ENCODE measurements at places on chromosomes 12 and 14.

GRCh38 chr12:9751204-9752144 lies 9.2 kb downstream of the CD69 start:
- no peak for DNase-seq

GRCh38 chr12:112322441-112322840 lies 59.8 kb downstream of the HECTD4 start:
- DNase-seq, result no peak

DNA sequence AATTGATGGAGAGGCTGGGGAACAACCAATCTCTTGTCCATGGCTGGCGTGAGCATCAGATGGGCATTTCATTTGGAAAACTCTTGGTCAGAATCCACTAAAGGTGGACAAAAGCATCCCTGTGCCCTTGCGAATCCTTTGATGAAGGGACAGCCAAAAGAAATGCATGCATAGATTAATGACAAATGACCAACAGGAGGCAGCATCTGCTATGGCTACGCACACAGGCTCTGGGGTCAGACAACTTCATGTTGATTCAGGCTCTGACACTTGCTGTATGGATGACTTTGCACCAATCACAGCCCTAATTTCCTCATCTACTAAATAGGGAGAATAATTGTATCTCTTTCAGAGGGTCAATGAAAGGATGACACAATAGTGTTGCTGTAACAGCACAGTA lies 117.5 kb downstream of the ASCL4 start:
- DNase-seq, result peak; percentile 32

DNA sequence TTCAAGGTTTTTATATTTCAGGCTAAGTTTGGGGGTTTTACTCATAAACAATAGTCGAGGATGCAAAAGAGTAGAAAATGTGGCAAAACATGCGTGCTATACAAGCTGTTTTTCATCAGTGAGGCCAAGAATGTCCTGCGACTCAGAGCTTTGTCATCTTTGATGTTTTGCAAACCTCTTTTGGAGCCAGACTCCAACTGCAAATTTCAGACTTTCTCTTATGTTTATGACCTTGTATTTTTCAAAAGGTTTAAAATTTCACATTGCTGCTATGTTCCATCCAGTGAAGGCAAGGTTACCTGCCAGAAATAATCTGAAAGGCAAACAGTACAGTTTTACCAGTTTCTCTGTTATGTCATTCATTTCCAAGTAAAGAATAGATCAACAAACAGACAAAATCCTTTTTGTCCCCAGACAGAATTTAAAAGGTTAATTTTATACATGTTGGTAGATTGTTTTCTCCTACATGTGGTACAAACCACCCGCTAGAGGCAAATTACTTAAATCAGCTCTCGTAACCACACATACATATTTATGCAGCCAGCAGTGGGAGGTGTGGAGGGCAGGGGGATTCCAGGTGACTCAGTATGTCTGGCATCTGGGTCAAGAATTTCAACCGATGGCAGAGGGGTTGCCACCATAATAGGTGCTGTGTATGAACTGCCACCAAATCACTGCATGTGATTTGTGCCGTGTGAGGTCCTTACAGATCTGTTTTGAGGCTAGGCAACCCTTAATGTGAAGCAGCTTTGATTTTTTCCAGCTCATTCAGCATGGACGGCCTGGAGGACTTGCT lies 119.8 kb upstream of the CPM start:
- no peak for DNase-seq

- DNase-seq, result no peak
Observed at GRCh38 chr12:12121061-12121460, 50.3 kb downstream of the BCL2L14 start.

DNA sequence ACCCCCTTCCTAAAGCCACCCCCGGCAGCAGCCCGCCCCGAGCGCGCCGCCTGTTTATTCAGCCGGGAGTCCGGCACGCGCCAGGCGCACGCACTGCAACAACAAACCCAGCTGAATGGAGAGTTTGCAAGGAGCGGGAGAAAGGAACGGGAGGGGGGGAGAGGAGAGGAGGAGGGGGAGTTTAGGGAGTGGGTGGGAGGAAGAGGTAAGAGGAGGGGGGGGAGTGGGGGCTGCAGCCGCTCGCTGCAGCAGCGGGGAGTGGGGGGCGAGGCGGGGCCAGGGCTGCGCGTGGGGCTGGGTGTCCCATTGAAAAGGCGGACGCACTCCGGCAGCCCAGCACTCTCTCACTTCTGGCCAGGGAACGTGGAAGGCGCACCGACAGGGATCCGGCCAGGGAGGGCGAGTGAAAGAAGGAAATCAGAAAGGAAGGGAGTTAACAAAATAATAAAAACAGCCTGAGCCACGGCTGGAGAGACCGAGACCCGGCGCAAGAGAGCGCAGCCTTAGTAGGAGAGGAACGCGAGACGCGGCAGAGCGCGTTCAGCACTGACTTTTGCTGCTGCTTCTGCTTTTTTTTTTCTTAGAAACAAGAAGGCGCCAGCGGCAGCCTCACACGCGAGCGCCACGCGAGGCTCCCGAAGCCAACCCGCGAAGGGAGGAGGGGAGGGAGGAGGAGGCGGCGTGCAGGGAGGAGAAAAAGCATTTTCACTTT lies at the start of gene ASCL1:
Gene ASCL1, plus strand, starts transcription at position 336 of the 712 bp plus-strand sequence. CDS start 571 bp downstream, outside the sequence.
- DNase-seq, result no peak

GRCh38 chr14:59101476-59101875 lies 87.0 kb upstream of the DAAM1 start:
- no peak for DNase-seq

- no peak for DNase-seq
Observed at GRCh38 chr14:33796356-33796755, 154.5 kb downstream of the EGLN3 start.

DNA sequence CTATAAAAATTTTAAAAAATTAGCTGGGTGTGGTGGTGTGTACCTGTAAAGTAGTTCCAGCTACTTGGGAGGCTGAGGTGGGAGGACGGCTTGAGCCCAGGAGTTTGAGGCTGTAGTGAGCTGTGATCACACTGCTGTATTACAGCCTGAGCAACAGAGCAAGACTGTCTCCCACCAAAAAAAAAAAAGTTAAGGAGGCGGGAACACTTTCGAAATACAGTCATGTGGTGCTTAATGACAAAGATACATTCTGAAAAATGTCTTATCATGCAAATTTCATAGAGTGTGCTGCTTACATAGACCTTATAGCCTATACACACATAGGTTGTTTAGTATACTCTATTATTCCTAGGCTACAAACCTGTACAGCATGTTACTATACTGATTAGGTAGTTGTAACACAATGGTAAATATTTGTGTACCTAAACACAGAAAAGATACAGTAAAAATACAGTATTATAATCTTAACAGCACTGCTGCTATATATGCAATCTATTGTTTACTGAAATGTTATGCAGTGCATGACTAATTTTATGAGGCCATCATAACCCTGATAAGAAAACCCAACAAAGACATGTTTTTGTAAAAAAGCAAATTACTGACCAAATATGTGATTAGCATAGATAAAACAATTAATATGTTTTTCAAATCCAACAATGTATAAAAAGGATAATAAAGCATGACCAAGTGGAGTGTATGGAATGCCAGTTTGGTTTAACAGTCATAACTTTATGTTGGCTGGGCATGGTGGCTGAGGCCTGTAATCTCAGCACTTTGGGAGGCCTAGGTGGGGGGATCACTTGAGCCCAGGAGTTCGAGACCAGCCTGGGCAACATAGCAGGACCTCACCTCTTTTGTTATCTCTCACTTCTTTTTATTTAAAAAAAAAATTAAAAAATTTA lies 11.4 kb downstream of the EIF2S1 start:
- DNase-seq, result no peak

GRCh38 chr14:71933001-71933587 lies 865 bp downstream of the RGS6 start:
- peak; percentile 16 for DNase-seq

DNA sequence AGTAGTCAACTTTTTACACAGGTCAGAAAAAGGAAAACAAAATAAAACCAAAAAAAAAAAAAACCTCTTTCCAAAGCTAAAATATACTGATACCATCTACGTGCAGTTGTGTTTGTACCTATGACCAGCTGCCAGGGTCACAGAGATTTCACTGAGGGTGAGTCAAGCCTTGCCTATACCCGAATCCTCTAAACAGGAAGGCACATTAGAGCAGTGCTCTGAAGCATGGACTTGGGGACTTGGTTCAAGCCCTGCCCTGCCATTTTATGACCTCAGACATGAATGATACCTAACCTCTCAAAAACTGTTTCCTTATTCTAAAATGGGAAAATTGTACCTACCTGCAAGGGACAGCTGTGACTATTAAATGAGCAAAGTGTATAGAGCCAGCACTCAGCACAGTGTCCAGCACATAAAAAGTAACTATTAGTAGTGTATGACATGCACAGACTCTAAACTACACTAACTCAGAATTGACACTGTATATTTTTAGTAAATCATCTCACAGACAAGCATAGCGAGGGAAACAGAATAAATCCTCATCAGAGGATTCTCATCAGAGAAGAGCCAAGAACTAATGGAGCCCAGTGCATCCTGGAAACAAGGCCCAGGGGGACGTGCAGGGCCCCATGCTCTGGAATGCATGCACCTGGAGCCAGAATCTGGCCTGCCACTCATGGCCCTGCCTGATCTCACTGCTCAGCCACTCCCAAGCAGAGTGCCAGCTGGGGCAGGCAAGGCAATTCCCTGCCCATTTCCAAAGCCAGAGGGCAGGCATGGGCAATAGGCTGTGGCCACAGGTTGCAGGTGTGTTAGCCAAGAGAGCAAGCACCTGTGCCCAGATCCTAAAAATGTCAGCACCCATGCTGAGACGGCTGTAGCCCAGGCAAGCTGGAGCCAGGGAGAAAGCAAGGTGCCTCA lies 57.0 kb downstream of the NT5DC3 start:
- DNase-seq, result no peak

GRCh38 chr12:64029013-64029857 lies 184.7 kb downstream of the SRGAP1 start:
- no peak for DNase-seq

DNA sequence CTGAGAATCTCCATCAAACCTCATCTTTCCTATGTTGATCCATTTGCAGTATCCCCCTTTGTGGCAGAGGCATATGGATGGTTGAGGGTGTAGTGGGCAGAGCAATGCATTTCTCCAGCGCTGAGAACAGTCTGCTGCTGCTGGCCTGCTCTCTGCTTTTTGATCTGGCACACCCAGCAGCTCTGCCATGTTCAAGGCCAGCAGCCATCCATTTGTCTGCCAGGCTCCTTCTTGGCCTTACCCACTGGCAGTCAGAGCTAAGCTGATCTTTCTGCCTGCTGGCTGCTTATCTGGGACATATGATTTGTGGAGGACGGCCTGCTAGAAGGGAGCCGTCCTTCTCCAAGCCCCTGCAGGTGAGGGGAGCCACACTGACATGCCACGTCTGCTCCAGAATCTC lies 17.0 kb downstream of the NPC2 start:
- DNase-seq, result no peak

GRCh38 chr12:117060246-117060928 lies 38.8 kb downstream of the TESC start:
- no peak for DNase-seq

DNA sequence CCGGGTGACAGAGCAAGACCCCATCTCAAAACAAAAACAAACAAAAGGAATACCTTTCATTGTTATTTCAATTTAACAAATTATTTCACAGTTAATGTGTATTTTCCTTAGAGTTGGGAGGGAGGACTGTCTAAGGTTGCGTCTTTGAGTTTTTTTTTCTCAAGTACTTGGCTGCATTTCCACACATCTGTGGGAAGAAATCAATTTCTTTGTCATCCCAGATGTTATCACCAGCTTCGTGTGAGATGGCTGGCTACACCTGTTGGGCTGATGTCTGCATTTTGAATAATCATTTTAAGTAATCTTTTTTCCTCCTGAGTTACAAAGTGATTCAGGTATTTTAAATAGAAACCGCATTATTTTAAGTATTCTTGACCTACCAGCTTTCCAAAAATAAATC lies 59.4 kb downstream of the EML1 start:
- no peak for DNase-seq

- DNase-seq, result no peak
Observed at GRCh38 chr12:24731596-24731995, 217.3 kb downstream of the BCAT1 start.

DNA sequence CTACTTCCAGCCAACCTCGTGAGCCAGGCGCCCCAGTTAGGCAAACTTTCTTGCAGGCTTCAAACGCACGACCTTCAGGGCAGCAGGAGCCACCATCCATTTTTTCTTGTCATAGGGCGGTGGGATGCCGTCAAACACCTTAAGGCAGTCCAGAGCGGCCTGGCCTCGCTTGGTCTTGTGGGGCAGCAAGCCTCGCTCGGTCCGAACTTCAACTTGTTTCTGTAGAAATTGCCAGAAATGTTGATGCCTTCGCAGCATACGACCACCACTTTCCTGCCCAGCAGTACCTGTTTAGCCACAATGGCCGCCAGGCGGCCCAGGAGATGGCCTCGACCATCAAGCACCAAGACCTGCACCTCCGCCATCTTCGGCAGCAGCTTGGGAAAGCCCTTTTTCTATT lies 474.7 kb downstream of the MDGA2 start:
- DNase-seq, result no peak

GRCh38 chr12:80374615-80375014 lies 69.4 kb upstream of the PTPRQ start:
- no peak for DNase-seq

- DNase-seq, result no peak
Observed at GRCh38 chr14:24632761-24633160, 1.2 kb downstream of the GZMB start.

DNA sequence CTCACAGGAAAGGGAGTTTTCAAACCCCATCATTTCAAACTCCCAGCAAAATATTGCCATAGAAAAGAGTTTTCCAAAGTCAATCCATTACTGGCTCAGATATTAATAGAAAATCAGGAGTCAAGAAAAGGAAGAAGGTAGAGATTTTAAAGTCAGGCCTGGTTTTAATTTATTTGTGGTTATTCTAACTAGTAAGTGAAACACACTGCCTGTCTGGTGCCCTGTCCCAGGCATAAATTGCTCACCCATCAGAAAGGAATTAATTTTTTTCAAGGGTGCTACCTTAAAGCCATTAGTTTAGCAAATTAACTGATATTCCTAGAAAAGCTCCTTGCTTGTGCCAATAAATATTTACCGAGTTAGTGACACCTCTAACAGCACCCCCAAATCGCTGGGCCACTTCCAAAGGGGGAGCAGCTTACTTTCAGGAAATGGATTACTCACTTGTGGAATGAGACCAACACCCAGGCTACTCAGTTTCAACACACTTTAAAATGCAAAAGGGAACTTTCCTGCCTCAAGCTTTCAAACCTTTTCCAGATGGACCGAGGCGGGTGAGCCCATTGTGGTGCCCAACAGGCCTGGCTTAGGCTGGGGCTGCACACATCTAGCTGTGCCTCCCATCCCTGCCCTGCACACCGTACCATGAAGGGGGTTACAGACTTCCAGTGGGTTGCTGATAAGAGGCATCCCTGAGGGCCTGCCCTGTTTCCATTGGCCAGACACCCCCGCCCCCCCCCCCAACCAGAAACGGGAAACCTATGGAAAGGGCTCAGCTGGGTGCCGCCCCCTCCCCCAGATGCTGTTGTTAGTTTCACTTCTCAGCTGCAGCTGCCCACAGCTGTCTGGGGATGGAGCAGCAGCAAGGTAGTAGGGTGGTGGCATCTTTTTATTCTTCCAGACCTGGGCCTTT lies 117.2 kb downstream of the SAMD4A start:
- DNase-seq, result no peak

DNA sequence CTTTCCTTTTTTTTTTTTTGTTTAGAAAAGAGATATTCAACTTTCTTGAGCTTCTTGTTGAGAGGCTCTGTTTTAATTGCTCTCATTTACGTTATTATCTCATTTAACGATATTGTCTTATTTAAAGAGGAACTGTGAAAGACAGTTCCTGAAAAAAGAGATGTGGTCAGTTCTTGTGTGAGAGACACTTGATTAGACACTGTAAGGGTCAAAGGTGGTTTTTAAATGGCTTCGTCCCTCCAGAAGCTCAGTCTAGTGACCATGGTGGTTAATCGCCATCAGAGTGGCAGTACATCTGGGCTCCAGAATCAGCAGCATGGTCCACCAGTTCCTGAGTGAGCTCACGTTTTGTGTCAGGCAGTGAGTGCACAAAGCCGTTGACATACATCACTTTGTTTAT lies 57.9 kb upstream of the KCNA5 start:
- no peak for DNase-seq
